Activated naive CD4-positive, alpha-beta T cell (primary cell): ENCODE measurements at places on chromosomes 3 and 15.

- no peak for DNase-seq
Measured at GRCh38 chr3:129345971-129346370, 67.3 kb downstream of the HMCES start.

DNA sequence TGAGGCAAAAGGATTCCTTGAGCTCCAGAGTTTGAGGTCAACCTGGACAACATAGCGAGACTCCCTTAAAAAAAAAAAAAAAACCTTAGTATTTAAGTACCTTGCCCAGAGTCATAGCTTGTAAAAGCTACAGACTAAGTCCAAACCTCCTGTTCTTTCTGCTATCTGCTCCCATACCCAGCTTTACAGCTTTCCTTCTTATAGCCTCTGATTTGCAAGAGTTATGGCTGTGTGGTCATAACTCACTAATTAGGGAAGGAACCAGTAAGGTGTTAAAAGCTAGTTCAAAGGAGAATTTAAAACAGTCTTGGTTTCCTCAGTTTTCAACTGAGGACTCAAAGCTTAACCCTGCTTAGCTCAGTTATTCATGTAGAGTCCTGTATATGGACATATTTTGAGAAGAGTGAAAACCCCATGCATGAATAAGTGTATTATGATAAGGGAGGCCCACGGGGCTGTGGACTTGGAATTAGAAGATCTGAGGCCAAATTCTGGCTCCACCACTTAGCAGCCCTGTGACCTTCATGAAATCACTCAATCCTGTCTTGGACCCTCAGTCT lies 135.5 kb upstream of the SMAD3 start:
- no peak for DNase-seq

DNA sequence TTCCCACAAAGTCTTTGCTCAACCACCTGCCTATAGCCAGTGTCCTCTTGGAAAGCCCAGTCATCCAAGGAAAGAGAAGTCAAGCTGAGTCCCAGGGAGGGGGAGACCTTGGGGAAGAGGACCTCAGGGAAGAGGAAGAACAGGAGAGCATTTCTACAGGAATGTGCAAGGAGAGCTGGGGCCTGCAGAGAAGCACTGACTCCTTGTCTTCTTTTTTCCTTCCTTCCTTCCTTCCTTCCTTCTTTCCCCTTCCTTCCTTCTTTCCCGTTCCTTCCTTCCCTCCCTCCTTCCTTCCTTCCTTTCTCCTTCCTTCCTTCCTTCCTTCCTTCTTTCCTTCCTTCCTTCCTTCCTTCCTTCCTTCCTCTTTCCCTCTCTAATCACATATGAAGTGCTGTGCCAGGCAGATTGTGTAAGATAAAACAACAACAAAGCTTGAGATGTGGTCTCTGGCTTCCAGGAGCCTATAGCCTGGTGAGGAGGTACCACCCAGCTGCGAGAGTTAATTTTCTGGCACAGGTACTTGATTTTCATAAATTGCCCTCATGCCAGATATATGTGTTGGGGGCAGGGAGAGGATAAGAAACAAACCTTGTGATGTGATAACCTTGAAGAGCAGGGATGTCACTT lies 70.0 kb downstream of the NOX5 start:
- no peak for DNase-seq

DNA sequence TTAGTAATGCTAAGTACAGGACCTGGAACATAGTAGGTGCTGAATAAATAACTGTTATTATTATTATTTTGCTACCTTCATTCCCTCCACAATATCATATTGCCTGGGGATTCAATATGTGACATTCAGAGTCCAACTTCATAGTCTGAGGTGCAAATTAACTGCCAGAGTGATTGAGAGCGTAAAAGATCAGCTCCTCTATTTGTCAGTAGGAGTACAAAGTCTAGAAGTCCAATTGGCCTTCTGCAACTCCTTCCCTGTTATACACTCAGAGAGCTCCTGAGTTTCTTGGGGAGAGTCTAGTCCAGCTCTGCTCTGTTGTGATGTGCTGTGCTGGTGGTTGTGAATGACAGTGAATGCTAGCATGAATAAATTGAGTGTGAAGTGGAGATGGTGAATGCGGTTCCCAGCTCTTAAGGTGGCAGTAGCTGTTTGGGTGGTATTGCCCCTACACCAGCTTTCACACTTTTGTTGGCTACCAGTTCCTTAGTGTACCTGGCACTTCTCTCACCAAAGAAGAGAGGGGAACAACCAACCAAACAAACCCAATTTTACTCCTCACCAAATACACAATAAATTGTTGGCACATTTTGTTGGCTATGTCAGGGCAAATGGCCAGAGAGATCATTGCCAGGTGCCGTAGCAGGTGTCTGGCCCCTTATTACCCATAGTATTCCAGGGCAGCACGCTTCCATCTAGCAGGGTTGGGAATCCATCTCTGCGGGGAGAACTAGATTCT lies 270.1 kb upstream of the TBL1XR1 start:
- DNase-seq: no peak

GRCh38 chr3:137709011-137709601 lies 55.0 kb upstream of the SOX14 start:
- DNase-seq: no peak

DNA sequence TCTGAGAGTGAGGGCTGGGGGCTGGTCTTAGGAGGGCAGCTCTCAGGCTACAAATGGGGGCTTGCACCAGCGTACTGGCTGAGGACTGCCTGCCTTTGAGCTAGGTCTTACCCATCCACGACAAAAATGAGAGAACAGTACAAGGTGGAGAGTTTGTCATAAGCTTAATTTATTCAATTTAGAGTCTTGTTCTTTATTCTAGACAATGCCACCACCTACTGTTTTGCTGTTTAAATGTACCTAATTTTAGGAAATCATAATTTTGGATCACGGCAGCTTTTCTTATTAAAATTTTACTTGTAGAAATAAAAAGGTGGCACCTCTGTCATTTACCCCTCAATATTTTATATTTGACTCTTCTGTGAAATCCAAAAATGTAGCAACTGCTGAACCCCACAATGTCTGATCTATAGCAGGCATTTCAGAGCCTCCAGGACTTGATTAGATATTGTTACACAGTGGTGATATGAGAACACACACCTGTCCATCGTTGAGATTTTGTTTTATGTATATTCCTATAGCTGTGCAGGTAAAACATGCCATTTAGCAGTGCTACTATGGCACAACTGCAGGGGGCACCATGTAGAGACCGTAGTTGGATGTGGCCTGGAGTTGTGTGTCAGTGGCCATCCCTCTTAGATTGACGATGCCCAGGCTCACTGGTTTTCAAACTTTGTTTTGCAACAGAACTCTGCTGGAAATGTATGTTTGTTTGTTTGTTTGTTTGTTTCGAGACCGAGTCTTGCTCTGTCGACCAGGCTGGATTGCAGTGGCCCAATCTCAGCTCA lies 88.6 kb downstream of the SLCO3A1 start:
- no peak for DNase-seq

GRCh38 chr15:60392601-60392985 lies 5.2 kb downstream of the ANXA2 start:
- DNase-seq: no peak

GRCh38 chr15:78949461-78949860 lies 4.6 kb upstream of the CTSH start:
- no peak for DNase-seq
